ENCODE measurements at places on chromosomes 16 and 17.

DNA sequence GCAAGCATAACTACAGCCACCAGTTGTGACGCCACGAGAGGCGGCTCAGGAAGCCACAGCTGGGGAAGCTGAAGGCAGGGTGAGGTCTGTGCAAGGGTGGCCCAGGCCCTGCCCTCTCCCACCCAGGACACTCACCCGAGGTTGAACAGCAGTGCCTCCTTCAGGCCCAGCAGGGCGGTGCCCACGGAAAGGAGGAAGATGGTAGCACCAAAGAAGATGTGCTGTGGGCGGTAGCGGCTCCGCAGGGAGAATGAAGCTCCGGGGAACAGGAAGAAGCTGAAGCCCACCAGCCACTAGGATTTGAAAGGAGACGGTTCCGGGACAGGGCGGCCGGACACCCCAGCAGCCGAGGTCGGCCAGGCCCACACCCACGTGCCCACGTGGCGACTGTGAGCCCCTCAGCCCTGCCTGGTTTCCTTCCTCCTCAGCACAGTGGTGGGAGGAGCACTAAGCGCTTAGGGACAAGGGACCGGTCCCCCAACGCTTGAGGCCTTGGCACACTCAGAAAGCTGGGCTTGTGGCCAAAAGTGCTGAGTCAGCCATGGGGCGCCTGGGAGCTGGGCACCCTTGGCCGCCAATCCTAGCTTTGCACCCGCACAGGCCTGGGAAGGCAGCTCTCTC lies 11.0 kb downstream of the CYB561 start:
- peak; percentile 7 for DNase-seq

- DNase-seq = no peak
Observed at GRCh38 chr16:9050102-9050830, 41.2 kb upstream of the HAPSTR1 start.

DNA sequence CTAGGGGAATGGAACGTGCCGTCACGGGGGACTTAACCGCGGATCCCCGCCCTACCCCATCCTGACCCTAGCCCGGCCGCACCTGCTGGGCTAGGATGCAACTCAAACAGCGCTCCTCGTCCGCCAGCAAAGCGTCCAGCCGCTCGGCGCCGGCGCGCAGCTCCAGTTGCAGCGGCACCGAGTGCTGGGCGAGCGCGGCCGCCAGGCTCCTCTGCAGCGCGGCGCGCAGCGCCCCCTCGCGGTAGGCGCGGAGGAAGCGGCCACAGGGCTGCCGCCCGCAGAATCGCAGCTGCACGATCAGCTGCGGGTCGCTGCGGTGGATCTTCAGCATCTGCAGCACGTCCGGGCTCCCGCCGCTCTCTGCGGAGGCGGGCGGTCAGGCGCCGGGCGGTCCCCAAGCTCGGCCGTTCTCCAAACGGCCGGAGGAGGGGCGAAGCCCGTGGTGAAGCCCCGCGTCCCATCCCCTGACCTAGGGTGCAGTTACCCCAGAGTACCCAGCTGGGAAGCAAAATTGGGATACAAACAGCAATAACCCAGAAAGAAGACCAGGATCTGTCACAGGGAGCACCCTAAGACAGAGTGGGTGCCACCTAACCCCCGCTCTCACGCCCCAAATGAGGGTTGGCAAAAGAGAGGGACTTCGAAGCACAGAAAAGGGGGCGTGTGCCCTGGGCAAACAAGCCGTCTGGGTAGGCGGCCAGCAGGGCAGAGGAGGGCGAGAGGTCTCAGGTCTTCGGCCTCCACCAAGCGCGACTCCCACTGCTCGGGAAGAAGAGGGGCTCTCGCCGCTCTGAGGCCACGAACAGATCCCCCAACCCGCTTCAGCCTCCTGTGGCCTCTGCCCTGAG lies 4.2 kb downstream of the TRADD start:
- DNase-seq = peak; percentile 63

DNA sequence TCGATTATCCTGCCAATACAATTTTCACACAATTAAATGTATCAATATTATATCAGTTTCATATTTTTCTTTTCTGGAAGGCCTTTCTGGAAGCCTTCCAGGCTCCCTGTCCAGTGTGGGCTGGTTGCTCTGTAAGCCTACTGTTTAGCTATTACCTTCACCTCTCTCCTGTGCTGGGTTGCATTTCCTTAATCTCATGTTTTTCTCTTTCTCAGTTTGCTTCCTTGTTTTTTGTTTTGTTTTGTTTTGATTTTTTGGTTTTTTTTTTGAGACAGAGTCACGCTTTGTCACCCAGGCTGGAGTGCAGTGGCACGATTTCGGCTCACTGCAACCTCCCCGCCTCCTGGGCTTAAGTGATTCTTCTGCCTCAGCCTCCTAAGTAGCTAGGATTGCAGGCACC lies 6.8 kb downstream of the SEPHS2 start:
- no peak for DNase-seq

DNA sequence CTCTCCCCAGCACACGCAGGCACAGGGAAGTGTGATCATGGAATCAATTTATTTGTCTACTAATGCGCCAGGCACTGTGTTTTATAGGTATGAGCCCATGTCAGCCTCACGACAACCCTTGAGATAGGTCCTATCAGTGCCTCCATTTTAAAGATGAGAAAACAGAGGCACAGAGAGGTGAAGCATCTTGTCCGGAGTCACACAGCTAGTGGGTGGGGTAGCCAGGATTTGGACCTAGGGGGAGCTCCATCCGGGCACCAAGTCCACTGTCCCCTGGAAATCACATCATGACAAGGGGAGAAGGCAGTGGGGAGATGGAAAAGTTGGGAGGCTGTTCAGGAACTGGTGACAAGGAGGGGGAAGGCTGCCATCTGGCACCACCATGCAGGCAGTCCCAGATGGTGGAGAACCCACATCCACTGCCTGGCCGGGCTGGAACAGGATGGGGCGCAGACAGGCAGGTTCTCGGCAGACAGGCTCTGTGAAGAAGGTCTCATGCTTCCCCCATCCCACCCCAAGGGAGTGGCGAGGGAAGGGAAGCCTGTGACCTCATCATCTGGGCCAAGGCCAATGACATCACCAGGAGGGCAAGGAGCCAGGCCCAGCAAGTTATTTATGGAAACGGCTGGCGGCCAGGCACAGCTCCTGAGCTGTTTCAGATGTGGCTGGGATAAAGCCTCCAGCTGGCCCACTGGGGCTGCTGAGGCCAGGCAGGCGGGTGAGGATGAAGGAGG lies 126.0 kb upstream of the SDK2 start:
- peak; percentile 56 for DNase-seq

DNA sequence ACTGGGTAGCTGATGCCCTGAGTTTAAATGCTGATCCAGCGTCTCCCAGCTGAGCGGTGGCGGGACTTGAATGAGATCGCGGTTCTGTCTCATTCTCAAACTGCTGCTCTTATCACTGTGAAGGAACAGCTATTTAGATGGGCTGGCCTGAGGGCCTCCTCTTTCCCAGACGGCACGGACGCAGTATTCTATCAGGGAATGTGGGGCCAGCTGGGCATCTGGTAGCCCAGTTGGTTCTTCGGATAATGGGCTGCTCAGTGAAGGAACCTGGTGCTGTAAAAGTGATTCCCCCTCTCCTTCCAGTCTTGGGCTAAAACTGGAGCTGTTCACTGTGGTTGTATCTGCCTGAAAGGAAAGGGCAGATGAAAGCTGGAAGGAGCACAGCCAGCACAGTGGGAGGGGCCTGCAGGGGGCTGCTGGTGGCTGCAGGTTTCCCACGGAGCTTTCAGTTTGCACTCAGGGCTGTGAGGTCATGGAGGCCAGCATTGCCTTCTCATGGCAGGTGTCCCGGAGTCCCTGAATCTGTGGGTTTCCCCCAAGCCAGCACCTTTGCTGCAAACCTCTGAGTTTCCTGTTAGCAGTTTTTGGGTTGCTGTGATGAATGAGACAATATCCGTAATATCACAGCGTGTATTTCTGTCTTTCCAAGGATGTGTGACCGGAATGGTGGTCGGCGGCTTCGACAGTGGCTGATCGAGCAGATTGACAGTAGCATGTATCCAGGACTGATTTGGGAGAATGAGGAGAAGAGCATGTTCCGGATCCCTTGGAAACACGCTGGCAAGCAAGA lies 3.6 kb downstream of the IRF8 start:
- no peak for DNase-seq

- DNase-seq = no peak
Observed at GRCh38 chr17:55961386-55961785, 191.9 kb upstream of the ANKFN1 start.
